NCI-H446 (cell line): ENCODE measurements at places on chromosomes 2 and 18.

GRCh38 chr2:43877782-43878464 is 39.2 kb downstream of the ABCG8 start:
- DNase-seq = peak; percentile 72

DNA sequence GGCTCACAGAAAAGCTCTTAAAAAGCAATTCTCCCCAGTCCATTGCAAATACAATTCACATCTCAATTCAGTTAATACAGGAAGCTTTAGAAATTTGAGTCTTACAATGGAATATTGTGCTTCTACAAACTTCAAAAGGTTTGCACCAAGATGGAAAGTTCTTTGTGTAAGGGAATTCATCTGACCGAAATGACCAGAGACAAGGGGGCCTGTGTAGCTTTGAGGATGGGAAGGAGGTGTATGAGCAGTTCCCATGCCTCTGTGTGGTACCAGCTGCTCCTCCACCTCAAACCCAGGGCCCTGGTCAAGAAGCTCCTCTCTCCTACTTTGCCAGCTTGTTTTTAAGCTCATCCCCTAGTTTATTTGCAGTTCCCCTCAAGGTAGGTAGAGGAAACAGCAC is 312.8 kb upstream of the PKDCC start:
- DNase-seq = no peak

DNA sequence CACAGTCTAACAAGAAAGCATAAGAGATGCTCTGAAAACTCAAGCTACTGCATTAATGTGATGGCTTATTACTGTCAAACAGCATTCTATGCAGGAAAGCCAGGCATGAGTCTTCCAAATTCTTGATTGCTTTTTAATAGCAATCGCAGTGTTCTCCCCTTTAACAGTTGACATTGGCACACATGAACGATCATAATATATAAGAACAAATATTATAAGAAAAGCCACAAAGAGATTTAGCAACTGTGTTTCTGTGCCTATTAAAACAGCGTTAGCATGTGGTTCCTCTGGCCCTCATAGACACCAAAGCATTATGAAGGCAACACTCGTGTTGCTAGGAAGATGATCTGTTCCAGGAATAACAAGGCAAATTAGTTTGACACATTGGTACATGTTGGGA is 245.0 kb downstream of the ACKR3 start:
- DNase-seq = no peak

DNA sequence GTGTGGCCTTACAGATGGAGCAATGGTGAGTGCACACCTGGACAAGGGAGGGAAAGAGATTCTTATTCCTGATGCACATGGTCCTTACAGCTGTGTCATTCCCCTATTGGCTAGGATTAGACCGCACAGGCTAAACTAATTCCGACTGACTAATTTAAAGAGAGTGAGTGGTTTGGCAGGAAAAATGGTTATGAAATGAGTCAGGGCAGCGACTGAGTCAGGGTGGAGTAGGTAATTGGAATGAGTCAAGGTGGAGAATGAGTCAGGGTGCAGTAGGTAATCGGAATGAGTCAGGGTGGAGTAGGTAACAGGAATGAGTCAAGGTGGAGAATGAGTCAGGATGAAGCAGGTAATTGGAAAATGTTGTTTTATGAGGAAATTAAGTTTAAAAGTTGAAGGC is 1353.7 kb upstream of the LRRTM1 start:
- DNase-seq = no peak

GRCh38 chr18:3931542-3932112 is 481.7 kb downstream of the TGIF1 start:
- DNase-seq = no peak

- no peak for DNase-seq
Observed at GRCh38 chr18:57775937-57776336, 27.2 kb downstream of the ATP8B1 start.
